ENCODE measurements at places on chromosomes 3 and 15.

DNA sequence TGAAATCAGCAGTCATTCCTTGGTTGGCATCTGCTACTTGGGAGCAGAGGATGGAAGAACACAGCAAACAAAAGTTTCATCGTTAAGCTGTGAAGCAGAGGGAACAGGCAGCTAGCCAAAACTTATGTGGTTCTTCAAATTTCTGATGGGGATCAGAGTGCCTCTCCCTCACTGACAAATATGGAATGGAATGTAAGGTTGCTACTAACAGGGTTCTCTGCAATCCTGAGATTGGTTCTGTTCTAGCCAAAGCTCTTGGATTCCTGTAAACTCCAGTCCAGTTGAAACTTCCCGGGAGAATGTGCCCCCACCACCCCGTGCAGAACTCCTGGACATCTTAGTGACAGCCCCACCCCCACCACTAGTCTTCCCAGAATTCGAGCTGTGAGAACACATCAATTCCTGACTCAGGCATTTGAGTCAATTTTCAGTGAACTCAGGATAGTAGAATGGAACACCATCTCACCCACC, 55.9 kb upstream of the PHLDB2 start:
- peak; percentile 88 for DNase-seq

GRCh38 chr15:50590288-50590687, 43.8 kb upstream of the USP50 start:
- no peak for DNase-seq

DNA sequence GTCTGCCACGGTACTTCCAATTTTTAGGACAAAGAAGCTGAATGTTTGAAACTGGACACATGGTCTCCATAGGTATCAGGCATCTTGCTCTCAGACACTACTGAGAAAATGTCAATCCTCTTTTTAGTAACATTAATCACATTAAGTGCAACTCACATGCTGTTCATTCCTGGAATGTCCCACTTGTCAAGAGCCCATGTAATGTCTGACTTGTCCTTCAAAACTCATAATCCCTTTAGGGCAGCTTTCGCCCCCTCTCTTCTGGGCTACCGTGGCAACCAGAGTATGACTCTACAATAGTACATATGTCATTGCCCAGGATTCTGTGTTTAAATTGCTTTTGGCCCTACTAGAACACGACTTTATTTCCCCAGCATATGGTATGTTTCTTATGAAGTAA, 12.3 kb downstream of the NUDT16 start:
- DNase-seq, result no peak

GRCh38 chr3:25536521-25537391, 108.7 kb downstream of the RARB start:
- no peak for DNase-seq

- DNase-seq, result no peak
Observed at GRCh38 chr3:194194757-194195085, 58.8 kb downstream of the HES1 start.

- no peak for DNase-seq
Observed at GRCh38 chr3:186255703-186256331, 106.2 kb downstream of the DGKG start.

GRCh38 chr15:27353856-27354255, 382.9 kb downstream of the GABRG3 start:
- no peak for DNase-seq

- no peak for DNase-seq
Observed at GRCh38 chr15:79881668-79882067, 15.1 kb downstream of the MTHFS start.

DNA sequence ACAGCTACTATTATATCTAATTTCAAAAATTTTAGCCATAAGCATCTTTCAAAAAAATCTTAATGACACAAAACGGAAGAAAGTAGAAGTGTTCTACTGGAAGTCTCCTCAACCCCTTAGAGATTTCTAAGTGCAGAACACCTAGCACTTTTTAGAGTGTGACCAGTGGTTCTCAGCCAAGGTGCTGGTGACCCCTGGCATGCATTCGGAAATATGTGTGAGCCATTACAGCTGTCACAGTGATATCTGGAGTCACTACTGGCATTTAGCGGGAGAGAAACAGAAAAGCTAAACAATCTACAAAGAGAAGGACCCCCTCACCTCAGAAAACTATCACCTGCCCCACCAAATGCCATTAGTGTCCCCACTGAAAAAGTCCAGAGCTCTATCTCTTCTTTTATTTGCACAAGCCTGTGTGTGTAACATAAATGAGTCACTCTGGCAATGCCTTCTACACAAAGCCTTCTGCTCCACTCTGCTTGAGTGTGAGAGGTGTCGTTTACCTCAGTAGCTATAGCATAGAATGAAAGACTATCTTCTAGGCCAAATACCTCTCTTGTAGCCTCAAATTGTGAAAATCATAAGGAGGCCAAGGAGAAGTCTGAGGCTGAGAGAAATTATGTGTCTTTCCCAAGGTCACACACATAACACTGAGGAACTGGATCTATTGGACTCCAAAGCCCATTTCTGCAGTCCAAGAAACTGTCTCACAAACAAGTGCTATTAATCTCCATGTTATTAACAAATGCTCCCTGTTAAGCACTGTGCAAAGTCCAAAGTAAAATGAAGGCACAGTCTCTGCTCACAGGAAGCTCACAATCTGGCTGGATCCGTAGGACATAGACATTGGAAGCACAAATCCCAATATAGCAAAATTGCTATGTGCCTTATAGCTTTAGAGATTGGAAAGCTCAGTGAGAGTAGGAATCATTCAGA, 28.5 kb upstream of the KCNMB2 start:
- DNase-seq, result no peak

GRCh38 chr15:48375767-48376166, 44.5 kb downstream of the DUT start:
- DNase-seq, result no peak

DNA sequence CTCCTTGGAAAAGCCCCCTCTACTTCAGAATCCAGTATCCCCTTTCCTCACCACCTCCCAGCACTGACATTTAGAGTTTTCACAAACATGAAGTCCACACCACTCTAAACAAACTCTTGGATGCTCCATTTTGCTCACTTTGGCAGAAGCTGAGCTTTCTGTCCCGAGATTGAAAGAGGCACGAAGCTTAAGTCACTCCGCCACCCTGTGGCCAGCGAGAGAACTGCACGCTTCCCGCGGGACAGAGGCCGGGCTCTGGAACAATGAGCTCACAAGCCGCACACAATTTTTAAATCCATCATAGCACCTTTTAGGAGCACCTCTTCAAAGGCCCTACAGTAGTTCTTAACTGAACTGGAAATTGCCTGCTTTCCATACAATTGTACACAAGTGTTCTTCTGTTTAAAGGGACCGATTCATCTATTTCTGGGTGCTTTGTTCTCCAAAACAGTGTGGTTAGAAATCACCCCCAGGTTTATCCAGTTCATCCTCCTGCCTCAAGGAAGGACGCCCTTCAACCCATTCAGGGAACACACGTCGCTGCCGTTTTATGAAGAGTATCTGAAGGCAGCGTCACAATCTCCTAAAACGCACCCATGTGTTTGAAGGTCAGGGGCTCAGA, 226.1 kb downstream of the VPS13C start:
- DNase-seq, result peak; percentile 74

DNA sequence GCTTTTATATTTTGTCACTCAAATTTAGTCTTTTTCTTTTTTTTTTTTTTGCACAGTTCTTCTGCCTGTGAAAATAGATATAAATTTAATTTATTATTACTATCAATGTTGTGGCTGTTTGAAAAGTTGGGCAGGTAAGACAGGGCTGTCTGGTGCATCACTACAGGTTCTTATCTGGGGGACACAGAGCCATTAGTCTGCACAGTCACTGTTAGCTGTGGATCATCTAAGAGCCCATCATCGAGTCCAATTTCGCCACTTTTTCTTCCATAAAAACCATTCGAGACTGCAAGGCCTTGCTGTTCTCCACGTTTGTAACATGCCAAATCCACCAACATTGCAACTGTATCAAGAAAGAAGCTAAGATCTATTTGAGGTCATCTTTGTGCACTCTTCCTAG, 325.6 kb upstream of the UMPS start:
- DNase-seq, result no peak

GRCh38 chr15:39784125-39784524, 1.5 kb upstream of the FSIP1 start:
- no peak for DNase-seq

GRCh38 chr3:61448378-61448777, 113.0 kb upstream of the PTPRG start:
- no peak for DNase-seq

DNA sequence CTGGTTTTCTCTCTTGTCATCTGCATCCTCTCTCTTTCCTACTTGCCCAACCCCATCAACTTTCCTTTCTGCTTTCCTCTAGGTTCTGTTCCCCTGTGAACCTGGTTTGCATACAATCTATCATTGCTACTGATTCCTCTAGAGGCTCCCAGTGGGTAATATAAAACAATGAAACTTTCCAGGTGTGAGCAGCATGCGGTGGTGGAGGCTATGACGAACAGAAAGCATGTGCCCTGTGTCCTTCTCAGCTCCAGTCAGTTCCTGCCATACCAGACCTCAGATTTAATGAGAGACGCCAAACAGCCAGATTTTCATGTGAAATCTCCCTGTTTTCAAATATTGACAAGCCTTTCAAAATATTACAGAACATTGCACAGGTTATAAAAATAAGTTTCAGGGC, 3.5 kb upstream of the ACAP2 start:
- DNase-seq, result no peak

DNA sequence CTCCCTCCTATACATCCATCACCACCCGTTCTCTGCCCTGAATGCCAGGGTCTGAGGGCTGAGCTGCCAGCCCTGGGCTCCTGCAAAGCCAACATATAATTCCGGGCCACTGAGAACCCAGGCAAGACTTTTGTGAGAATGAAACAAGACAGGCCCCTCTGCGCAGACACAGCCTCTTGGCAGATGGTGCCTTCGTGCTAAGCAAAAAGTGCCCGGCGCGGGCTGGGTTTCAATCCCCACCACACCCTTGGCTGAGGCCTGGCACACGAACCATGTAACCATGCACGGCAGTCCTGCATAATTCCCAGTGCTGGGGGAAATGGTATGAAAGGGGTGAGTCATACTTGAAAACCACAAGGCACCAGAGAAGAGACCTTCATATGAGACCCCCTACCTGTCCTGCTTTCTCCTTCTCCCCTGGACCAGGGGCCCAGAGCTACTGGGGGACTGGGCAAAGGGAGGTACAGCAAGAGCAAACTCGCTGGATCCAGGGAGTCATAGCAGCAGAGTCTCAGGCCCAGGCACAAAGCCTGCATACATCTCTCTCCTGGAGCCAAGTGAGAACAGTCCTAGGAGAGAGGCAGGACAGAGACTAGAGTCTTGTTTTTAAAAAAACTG, 26.1 kb upstream of the LOXL1 start:
- DNase-seq, result no peak

- no peak for DNase-seq
Observed at GRCh38 chr15:98964466-98965133, 43.0 kb downstream of the PGPEP1L start.

Measured in RWPE1 (cell line).